ENCODE measurements at places on chromosomes 12 and 14.
A peak's percentile ranks its signal among the peaks of the same experiment; 100 is the strongest.

GRCh38 chr12:129629901-129630300 is 273.9 kb downstream of the TMEM132D start:
- no peak for DNase-seq

DNA sequence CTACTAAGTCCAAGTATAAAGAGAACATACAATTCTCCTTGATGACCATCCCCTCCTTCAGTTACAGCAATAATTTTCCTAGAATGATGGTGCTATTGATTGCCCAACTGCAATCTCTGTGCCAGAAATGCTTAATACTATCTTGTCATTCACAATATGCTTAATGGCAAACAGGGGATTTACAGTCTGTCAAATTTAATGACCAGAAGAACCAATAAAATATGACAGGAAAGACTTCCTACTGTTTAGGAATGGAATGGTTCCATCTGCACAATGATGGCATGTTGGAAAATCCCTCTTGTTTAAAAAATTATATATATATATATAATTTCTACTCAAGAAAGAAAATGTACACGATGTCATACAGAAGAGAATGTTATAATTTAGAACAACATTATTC is 623.2 kb downstream of the CCER1 start:
- no peak for DNase-seq

GRCh38 chr14:97975216-97975615 is 1178.0 kb downstream of the VRK1 start:
- no peak for DNase-seq

- DNase-seq: no peak
These were observed 199.4 kb upstream of the FOXN3 start for GRCh38 chr14:89616425-89616824.

DNA sequence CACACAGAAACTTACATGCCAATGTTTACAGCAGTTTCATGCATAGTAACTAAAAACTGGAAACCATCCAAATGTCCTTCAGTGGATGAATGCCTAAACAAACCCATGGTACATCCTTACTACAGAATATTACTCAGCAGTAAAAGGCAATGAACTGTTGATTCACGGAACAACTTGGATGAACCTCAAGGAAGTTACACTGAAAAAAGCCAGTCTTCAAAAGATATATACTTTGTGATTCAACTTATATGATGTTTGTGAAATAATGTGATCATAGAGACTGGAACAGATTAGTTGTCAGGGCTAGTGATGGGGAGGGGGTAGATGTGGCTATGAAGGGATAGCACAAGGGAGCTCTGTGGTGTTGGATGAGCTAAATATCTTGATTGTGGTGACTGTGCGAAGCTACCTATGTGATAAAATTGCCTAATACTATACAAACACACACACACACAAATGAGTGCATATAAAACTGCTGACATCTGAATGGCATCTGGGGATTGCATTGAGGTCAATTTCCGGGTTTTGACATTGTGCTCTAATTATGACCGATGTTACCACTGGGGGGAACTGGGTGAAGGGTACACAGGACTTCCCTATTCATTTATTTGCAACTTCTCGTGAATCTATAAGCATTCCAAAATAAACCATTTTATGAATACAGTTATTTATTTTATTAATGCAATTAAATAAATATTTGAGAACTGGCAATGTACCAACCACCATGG is 94.3 kb downstream of the RIN3 start:
- DNase-seq: peak; percentile 65

All from AG04449 (cell line).